Liver (tissue), 10 donors: ENCODE measurements at places on chromosomes 2 and 18.

- DNase-seq, result no peak
Observed at GRCh38 chr2:111694700-111695101, 189.3 kb downstream of the ANAPC1 start.

- DNase-seq, result no peak
Observed at GRCh38 chr18:26190506-26190905, 35.7 kb upstream of the TAF4B start.

DNA sequence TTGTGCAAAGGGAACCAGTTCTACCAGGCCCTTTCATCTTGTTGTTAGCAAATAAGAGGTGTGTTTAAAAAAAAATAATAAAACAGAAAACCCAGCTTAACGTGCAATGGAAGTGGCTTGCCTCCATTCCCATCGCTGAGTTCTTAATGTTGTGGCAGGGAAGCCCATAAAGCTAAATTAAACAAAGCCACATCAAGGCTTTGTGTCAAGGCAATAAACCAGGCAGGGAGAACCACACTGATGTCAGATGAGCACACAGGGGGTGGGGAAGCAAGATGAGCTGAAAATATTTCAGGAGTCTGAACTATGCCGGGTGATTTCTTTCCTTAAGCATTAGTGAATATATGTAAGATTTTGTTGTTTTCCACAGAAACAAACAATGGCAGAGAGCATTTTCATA is 73.5 kb downstream of the PHLPP1 start:
- DNase-seq, result no peak

GRCh38 chr2:86081724-86082123 is 24.0 kb downstream of the POLR1A start:
- DNase-seq, result no peak

DNA sequence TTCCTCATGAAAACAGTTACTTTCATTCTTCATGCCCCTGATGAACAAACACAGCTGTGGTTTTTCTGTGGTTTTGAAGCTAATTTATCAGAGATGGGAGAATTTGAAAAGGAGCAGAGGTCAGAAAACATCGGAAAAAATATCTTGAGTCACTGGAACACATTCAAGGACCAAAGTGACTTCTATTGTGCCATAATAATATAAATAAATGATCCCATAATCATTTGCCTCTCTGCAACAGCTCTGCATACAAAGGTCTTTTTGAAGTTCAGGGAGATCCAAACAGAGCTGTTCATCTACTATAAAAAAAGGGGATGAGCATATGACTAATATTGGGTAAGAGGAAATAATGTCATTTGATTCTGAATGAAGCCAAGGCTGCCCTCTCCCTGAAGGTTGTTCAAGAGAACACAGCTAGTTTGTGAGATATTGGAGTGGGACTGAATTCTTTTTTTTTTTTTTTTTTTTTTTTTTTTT is 201.3 kb upstream of the GALNT5 start:
- DNase-seq, result no peak

- DNase-seq, result no peak
Observed at GRCh38 chr2:7108792-7109532, 191.8 kb downstream of the RNF144A start.

GRCh38 chr2:175981551-175981950 is 20.5 kb downstream of the LNPK start:
- no peak for DNase-seq

GRCh38 chr2:225512876-225513540 is 113.5 kb downstream of the NYAP2 start:
- no peak for DNase-seq

DNA sequence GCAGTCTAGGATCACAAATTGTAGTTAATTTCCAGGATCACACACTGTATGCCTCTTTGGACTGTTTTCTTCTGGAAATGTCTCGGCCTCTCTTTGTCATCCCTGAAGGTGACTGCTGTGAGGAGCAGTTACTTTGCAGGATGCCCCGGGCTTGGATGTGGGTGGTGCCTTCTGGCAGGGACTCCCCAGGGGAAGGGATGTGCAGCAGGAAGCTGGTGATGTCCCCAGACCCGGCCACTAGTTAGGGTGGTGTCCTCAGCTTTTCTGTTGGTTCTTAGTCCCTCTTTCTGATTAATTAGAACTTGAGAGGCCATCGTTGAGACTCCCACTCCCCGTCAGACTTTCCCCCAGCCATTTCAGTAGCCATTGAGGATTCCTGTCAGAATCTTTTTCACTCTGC is 286.6 kb upstream of the HDAC4 start:
- peak; percentile 20 for DNase-seq

GRCh38 chr18:78625847-78626246 is 353.8 kb upstream of the SALL3 start:
- DNase-seq, result no peak

DNA sequence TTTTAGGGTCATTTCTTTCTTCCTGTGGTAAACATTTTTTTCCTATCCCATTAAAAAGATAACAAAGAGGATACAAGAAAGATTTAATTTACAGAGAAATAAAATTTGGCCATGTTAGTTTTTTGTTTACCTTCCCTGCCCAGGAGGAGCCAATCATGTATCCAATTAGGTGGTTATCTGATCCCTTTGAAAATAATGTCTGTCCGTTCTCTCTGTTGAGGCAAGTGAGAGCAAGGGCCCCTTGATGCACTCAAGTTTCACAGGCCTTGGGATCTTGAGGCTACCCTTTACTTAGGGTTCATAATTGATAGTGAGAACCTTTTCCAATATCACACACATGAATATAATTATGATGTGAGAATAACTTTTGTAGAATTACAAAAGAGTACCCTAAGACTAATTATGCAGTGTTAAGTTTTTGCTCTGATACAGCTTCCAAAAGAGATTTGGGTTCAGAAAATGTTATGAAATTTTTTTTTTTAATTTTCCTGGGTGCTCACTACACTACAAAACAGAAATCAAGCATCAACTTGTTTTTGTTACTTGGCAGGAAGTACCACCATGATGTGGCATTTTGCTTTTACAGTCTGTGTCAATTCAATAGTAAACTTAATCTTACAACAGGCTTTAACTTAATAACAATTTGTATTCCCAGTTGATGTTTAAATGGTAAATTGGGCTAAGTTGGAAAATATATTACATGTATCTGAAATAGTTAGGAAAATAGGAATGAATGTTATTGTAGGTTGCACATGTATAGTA is 42.0 kb downstream of the AFTPH start:
- no peak for DNase-seq

GRCh38 chr2:179442206-179442605 is 177.6 kb upstream of the SESTD1 start:
- no peak for DNase-seq

DNA sequence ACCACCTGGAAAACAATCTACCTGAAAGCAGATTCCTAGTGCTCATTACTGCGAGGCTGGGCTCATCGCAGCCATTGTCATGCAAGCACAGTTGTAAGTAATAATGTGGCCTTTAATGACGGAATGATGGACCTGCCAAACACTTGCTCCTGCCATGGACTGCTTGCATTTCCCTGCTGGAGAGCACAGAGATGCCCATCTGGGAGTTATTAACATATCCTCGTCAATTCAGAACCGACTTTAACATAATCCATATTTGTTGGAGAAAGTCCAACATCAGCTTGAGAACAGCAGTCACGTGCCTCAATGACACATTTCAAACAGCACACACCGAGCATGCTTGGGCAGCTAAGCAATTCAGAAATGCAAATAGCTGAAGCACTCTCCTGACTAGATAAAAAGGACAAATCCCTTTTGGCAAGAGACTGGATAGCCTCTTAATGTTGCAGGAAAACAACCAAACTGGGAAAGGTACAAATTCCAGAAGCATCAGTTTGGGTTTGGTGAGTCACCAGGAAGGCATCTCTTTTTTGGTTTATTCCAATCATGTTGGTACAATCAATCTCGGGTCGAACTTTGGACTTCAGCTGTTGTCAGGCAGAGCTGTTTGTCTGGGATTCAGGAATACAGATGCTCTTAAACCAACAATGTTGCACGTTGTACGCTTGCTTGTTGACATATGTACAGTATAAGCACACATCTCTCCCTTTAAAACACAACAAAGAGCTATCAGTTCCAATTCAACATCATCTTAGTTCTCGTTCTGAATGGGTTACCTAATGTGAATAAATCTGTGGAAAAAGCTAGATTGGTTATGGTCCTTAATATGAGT is 395.8 kb downstream of the LNPK start:
- no peak for DNase-seq

GRCh38 chr18:48542513-48543181 is 3.8 kb downstream of the CTIF start:
- no peak for DNase-seq

GRCh38 chr2:241925277-241925676 is 55.7 kb downstream of the RTP5 start:
- no peak for DNase-seq

- no peak for DNase-seq
Observed at GRCh38 chr2:77578354-77578753, 56.2 kb upstream of the LRRTM4 start.

- no peak for DNase-seq
Observed at GRCh38 chr2:222753251-222753824, 81.9 kb downstream of the MOGAT1 start.

DNA sequence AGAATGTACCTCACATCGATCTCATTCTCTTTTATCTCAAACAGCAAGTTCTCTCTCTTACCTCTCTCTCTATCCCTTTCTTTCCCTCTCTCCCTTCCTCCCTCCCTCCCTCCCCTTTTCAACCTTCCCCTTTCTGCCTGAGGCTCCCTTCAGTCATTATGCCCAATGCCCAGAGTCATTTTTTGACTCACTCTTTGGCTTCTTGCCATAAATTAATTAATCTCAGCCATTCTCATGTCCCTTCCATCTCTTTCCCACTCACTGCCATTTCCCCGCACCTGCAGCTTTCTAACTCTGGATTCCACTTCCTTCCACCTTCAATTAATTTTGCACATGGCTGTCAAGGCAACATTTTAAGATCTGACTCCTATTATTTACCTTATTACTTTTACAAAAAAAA is 60.1 kb downstream of the EVA1A start:
- DNase-seq, result no peak

GRCh38 chr18:37253394-37254235 is 312.0 kb downstream of the CELF4 start:
- DNase-seq, result peak; percentile 47

- DNase-seq, result no peak
Observed at GRCh38 chr2:13666582-13667414, 950.1 kb downstream of the TRIB2 start.

DNA sequence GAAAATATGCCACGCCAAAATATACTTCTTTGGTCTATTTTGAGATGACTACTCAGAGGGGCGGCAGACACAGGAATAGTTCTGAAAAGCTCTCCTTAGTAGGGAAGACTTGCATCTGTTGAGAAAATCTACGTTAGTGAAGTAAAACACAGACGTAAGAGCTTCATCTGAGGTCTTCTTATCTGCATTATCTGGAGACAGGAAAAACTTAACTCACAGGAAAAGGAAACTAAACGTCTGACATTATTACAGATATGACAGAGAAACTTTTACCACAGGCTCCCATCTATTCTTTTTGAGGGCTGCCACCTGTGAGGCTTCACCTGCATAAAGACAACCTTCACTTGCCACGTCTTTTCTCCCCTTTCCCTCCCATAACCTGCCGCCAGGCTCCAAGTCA is 1295.7 kb downstream of the LRP1B start:
- no peak for DNase-seq

GRCh38 chr2:32627441-32627813 is 423 bp upstream of the TTC27 start:
- peak; percentile 47 for DNase-seq

DNA sequence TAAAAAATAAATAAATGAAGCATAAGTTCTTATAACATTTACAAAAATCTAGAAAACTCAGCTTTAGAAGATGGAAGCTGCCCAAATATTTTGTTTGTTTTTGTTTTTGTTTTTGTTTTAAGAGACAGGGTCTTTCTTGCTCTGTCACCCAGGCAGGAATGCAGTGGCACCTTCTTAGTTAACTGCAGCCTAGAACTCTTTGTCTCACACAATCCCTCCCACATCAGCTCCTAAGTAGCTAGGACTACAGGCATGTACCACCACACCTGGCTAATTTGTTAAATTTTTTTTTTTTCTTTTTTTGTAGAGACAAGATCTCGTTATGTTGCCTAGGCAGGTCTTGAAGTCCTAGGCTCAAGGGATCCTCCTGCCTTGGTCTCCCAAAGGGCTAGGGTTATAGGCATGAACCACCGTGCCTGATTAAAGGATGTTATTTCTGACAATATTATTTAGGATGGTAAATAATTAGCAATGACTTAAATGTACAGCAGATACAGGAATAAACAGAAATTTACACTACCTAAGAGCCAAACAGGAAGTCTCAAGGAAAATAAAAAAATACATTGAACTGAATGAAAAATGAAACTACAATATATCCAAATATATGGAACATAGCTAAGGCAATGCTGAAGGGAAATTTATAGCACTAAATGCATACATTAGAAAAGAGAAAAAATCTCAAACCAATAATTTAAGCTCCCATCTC is 17.2 kb downstream of the SESTD1 start:
- no peak for DNase-seq

DNA sequence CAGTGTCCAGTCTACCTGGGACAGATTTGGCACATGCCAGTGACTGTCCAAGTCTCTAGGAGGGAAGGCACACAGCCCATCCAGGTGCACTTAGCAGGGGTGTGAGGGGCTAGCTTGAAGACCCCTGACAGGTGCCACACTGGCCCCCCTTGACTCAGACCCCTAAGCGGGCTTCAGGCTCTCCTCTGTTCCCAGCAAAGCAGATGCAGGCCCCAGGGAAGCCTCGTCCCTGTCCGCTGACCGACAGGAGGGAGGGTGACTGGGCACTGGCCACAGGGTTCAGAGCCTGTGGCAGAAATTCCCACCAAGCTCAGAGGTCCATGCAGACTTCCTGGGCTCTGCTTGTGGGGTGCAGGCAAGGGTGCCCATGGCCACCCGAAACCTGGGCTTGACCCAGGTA is 239.8 kb upstream of the MYT1L start:
- DNase-seq, result peak; percentile 21

DNA sequence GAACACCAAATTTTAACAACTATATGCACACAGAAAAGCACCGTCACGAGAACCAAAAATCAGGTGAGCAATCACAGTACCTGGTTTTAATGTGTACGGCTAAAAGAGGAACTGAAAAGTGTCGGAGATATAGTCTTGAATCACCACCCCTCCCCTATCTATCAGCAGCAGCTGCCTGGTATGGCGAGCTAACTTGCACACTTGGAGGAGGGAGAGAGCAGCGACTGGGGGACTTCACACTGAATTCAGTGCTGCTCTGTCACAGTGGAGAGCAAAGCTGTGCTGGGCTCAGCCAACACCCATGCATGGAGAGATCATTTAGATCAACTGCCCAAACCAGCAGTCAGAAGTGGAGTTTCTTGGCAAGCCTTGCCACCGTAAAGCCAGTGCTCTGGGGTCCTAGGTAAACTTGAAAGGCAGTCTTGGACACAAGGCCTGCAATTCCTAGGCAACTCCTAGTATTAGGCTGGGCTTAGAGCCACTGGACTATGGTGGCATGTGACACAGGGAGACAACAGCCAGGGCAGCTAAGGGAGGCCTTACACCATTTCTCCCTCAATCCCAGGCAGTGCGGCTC is 89.2 kb upstream of the CD226 start:
- no peak for DNase-seq

GRCh38 chr18:48640566-48641270 is 101.9 kb downstream of the CTIF start:
- no peak for DNase-seq

GRCh38 chr2:43370146-43370545 is 143.7 kb upstream of the ZFP36L2 start:
- no peak for DNase-seq
